ENCODE measurements at places on chromosomes 11 and 22.

DNA sequence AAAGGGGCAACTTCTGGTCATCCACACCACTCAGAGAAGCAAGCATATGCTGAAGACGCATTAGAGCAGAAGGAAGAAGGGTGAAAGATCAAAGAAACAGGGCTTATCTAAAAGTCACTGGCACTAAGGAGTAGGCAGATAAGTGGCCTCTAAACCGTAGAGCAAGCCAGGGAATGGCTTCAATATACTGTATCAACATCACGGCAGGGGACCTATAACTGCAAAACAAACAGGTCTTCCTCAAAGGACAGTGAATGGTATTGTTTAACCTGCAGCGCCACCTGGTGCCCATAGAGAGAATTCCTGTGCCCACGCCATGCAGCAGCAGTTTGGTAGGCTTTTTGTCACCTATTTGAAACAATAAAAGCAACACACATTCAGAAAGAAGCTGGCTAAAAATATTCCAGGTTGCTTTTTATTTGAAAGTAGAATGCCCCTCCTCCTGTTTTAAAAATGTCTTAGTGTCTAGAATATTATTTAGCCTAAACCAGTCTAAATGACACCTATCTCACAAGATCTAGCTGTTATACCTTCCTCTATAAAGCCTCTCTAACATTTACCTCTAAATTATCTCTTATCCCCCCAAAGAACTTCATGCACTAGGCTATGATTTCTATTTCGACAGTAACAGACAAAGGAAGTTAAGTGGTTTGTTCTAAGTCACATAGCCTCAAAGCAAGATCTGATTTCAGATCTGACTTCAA lies 21.8 kb downstream of the SNX19 start:
- DNase-seq: no peak

DNA sequence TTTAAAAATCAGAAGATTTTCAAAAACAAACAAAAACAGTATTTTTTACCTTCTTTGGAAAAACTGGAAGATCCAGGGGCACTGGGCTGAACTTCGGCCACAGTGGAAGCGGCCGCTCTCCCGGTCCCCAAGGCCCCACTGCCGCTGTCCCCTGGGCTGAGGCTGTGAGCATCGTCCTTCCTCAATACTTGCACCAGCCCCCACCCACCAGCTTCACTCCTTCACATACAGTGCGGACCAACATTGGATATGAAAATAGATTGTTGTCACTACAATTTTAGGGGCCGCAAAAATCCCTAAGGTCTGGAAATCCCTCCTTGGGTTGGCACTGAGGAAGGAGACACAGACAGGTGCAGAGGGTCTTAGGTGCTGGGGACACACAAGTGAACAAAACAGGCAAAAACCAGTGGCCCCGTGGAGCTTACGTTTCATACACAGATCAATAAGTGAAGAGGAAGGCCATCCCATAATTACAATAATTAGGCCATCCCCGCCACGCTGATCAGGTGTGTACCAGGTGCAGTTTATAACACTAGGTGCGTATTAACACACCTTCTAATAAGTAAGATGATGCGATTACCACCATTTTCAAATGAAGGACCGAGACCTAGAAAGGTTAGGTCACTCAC lies 28.2 kb upstream of the SLC22A12 start:
- no peak for DNase-seq

GRCh38 chr11:61534025-61534932 lies 25.7 kb downstream of the LRRC10B start:
- DNase-seq: no peak

GRCh38 chr11:110249066-110249465 lies 47.3 kb downstream of the RDX start:
- no peak for DNase-seq

- DNase-seq: no peak
These were observed 112.3 kb downstream of the TMPRSS5 start for GRCh38 chr11:113593698-113594308.

- DNase-seq: no peak
These were observed 35.1 kb downstream of the CAPN1 start for GRCh38 chr11:65216830-65217229.

- no peak for DNase-seq
These were observed 18.9 kb upstream of the MOB2 start for GRCh38 chr11:1505480-1505879.

GRCh38 chr11:32171445-32171844 lies 80.6 kb downstream of the RCN1 start:
- DNase-seq: no peak

DNA sequence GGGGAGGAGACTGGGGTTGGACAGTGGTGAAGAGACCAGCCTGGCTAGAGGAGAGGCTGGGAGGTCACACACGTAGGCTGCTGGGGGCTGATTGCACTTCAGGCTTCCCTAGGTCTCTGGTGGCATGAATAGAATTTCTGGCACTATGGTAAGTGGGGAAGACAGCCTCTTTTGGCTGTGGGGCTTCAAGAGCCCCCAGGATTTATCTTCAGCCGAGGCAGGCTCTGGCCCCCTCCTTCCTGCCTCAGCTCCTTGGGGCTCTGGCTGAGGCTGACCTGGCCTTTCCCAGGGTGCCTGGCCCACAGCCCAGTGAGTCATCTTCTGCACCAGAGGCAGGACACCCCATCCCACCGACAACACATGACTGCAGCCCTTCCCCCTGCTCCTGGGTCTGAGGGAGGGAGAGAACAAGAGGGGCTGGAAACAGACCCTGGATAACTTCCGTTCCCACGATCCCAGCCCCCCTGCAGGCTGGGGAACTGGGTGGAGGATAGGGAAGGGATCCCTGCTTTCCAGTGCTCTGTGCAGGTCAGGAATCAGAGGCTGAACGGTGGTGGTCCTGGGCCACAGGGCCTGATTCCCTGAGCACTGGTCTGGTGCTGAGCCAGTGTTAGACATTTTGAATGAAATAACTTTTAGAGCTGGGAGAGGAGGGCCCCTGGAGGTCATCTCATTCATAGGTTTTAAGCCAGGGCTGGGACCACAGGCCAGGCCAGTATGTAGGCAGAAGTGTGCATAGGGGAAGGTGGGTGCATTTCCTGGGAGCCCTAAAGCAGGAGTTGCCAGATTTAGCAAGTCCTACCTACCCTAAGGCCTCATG lies 26.5 kb downstream of the ARHGEF17 start:
- DNase-seq: peak; percentile 64

DNA sequence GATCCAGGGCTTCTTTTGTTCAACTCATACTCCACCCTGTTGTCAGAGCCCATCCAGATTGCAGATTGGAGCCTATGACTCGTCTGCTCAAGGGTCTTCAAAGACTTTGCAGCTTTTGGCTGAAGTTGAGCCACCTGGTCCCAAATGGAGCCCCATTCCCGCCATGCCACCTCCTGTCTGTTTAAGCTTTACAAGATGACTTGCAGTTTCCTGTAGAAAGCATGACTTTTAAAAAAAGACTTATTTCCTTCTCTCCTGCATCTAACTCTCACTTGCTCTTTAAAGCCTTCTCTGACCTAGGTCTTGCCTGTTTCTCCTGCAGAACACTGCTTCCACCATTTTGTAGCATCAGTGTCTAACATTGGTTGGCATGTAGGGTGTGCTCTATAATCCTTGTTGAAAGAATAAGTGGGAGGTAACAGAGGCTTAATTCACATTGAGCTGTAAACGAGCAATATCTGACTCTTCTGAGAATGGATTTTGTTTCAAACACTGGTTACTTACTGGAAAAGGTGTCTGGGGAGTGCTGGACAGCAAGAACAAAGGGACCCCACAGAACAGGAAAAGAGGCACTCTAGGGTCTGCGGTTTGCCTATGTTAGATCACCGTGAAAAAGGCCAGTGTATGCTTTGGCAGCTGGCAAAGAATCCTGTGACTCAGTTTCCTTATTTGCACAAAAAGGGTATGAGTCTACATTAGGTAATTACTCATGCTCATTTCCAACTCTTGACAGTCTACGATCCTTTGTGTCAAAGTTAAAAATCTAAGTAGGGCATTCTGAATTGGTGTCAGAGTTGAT lies 30.3 kb downstream of the NF2 start:
- no peak for DNase-seq

DNA sequence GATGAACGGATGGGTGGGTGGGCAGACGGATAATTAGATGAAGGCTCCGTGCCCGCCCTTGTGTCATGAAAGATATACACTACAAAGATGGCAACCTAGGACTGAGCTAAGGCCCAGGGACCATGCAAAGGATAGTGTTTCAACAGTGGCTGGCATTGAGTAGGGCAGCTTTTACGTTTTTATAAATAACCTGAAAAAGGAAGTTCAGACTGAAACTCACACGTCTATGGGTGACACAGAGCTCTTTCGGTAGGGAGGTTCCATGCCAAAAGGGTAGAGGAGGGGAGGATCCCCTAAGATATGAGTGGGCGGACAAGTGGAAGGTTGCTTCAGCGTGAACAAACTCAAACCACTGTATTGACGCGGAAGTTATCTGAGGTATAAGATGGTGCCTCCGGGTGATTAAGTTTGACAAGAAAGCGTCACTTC lies 90.5 kb downstream of the UBASH3B start:
- no peak for DNase-seq

GRCh38 chr11:44579302-44579761 lies 13.9 kb downstream of the CD82 start:
- DNase-seq: no peak

- no peak for DNase-seq
These were observed 62.7 kb downstream of the TSPAN18 start for GRCh38 chr11:44789496-44789895.

DNA sequence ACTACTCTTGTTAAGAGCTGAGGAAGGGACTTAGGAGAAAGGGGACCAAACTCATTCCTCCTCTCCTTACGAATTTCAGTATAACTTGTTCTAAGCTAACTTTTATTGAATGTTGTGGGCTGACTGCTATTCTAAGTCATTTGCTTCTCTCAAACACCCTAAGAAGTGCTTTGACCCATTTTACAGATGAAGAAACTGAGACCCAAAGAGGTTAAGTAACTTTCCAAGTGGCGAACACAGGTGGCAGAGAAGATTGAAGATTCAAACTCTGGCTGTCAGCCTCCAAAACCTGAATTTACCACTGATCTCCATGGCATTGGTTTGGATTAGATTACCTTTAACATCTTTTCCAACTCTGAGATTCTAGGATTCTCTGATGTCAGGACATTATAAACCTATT lies 52.2 kb downstream of the TIMP3 start:
- DNase-seq: no peak

- DNase-seq: no peak
These were observed 22.5 kb upstream of the RTL6 start for GRCh38 chr22:44520465-44521094.

Measured in thoracic aorta (tissue), 2 donors.